ENCODE measurements at places on chromosomes 3 and 15.

DNA sequence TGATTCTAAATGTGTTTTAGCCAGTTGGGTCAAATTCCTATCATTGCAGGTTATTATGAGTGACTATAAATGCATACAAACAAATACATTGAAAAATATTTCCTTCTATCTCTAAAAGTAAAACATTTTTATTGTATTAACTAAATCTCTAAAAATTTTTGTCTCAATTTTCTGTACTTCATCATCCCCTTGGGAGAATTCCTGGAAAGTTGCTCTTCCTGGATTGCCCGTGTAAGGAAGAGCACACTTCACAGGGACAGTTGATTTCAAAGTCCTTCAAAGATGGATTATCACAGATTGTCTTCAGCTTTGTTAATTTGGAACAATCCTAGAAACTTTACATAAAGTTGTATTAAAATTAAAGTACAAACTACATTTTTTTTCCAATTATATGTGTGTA lies 595.6 kb downstream of the ROBO1 start:
- DNase-seq: no peak

GRCh38 chr15:83365370-83365938 lies 81.0 kb upstream of the BNC1 start:
- DNase-seq: peak; percentile 20

DNA sequence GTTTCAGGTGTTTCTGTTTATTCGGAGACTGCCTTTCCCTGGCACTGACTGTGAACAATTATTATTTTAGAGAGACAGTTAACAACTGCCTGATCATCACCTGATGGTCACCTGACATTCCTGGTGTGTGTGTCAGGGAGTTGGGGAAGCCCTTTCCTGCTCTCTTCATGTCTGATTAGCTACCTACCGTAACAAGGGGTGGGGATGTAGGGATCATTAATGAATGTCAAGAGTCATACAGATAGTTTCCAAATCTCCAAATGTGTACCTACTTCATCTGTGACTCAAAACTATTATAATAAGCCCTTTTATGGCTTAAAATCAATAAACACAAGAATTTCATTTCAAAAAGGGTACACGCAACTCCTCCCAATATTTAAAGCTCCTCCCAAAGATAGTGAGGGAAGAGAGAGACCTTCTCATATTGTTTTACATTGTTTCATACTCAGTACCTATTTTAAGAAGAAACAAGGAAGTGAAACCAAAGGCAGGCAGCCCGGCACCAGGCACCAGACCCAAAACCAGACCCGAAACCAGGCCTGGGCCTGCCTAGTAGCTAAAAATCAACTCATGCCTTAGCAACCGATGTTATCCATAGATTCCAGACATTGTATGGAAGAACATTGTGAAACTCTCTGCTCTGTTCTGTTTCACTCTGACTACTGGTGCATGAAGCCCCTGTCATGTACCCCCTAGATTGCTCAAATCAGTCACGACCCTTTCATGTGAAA lies 844.9 kb upstream of the ALCAM start:
- no peak for DNase-seq

GRCh38 chr3:71511037-71511436 lies 72.5 kb downstream of the FOXP1 start:
- peak; percentile 90 for DNase-seq

DNA sequence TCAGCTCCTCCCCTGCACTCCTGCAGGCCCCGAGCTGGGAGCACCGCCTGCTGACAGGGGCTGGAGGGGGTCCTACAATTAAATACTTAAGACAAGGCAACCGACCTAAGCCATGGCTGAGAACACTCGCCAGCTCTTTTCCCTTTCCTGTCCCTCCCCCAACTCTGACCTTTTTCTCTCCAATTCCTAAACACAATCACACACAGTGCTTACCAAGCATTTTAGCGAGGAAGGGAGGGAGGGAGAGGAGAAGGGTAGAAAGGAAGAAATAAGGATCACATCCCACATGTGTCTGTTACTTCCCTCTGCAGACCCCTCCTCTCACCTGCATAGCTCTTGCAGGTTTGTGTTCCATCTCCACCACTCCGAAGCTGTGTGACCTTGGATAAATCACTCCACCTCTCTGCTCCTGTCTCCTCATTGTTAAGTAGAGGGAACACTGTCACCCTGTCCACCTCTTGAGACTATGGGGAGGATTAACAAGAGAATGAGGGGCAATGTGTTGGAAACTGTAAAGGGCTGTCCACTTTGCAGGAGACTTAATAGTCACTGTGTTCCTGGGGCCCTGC lies 63.6 kb downstream of the CYP11A1 start:
- no peak for DNase-seq

GRCh38 chr3:93843981-93844380 lies 129.7 kb downstream of the PROS1 start:
- peak; percentile 76 for DNase-seq

DNA sequence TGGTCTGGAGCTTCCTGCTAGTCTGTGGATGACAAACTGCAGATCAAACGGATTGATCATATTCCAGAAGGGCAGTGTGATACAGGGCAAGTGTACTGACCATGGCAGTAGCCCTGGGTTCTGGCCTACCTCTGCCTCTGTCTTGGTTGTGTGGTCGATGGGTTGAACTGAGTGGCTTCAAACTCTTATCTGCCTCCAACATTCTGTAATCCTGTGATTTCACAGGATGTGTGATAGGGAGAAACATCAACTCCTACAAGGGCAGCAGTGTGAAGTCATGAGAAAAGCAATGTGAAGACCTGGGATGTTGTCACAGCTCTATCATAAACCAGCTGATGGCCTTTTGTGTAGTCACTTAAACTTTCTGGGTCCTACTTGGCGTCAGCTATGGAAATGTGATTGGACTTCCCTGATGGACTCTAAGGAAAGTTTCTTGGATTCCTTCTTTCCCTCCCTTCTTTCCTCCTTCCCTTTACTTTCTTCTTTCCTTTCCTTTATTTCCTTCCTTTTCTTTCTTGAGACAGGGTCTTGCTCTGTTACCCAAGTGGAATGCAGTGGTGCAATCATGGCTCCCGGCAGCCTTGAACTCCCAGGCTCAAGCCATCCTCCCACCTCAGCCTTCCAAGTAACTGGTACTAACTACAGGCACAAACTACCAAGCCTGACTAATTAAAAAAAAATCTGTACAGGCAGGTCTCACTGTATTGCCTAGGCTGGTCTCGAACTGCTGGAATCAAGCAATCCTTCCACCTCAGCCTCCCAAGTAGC lies 114.8 kb downstream of the BBX start:
- DNase-seq: no peak

DNA sequence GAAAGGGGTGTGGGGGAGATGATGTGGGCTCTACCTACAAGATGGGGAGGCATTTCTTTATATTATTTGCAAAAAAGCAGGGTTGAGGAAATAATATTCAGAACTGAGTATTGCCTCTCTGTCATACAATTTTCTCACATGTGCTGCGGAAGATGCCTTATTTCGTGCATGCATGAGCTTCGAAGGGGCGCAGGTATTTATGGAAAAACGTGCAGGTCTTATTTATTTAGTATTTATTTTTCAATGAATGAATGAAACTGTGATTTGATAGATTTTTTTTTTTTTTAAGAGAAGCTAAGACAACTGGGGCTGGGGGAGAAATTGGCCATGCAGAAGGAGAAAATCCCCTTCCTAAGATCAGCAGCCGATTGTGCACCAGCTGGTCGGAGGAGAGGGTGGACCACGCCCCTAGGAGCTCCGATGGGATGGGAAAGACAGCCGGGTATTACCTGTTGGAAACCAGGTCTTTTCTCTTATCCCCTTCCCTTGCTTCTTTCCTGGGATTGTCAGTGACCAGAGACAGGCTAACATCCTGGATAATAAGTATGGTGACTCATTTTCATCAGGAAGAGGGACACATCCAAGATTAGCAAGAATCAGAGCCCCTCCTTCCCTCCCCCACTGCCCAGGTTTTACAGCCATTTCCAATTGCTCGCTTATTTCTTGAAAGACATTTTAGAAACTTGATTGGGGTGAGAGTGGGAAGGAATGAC lies 875 bp downstream of the GAP43 start:
- DNase-seq: no peak

GRCh38 chr15:82928711-82929110 lies 23.8 kb downstream of the HOMER2 start:
- no peak for DNase-seq

DNA sequence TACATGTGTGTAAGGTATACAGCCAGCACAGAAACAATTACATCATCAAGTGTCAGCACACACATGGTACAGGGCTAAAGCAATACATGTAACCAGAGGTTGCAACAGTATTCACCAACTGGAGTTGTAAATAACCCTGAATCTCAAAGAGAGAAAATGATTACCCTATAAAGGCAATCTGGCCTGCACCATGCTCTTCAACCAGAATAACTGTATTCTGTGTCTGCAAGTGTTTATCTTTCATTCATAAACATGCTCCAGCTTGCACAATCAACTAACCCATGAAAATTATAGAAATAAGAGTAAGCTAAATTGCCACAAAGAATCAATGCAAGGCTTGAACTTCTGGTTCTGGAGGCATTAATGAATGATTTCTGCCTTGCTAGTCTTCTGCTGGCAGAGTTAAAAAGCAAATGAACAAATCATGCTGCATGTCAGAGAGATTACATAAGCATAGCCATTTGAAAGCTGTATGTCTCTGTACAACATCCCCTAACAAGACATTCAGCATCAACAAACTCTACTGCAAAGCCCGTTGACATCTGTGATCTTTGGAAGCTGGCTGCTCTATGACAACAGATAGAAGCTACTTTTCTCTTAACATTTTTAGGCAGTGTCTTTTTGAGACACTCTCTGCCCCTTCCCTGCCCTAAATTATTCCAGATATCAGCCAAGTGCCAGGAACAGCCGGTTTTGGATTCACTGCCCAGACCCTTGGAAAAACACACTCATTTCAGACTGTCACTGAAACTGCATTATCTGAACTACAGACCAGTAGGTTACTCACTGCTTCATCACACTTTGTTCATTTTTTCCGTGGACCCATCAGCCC lies 871.0 kb downstream of the OTOL1 start:
- peak; percentile 61 for DNase-seq

GRCh38 chr3:60263191-60263590 lies 988.1 kb downstream of the FHIT start:
- peak; percentile 51 for DNase-seq

DNA sequence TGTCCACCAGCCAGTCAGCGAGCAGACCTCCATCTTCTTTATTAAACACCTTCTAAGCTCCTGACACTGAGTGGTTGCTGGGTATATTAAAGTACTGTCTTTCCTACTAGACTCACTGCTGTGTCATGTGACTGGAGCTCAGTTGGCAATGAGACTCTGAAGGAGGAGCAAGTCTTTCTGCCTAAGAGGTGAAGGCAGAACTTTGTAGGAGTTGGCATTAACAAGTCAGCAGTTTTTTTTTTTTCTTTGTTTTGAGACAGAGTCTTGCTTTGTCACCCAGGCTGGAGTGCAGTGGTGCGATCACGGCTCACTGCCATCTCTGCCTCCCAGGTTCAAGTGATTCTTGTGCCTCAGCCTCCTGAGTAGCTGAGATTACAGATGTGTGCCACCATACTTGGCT lies 62.2 kb downstream of the ABHD5 start:
- DNase-seq: peak; percentile 45

DNA sequence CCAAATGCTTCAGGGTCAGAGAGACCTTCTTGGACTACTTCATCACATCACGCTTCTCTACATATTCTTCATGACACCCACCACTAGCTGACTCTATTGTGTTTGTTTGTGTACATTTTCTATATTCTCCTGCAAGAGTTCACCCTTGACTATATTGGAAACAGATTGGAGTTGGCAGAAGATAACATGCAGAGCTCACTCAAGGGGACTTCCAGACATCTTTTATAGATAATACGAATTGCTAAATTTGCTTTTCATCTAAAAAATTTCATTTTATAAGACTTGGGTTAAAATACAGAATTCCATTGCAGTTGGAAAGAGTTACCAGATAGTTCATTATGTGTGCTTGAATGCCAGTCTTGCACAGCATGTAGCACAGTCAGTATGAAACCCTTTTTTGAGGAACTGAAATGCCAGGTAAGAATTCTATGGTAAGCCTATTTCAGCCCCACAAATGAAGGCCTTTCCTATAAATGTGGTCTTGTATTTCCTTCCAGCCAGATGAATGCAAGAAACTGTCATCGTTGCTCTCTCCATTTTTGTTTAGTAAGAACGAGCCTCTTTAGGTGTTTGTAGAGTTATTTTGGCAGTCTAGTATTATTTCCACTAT lies 177.6 kb downstream of the GHSR start:
- DNase-seq: no peak

DNA sequence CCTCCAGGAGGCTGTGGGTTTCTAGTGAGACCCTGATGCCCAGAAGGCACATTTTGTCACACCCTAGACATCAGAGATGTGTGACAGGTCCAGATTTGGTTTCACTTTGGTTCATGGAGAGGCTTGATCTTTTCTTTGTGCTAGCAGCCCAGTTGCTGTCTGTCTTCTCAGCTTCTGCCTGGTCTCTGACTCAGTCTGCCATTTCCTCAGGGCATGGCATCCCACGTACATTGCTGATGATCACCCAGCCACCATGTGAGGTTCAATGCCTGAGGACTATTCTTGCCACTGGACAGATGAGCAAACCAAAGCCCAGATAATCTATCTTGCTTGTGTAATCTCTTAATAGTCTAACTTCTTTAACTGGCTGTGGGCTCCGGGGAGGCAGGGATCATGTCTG lies 144.9 kb upstream of the MRPS22 start:
- DNase-seq: peak; percentile 8

GRCh38 chr15:66897416-66897815 lies 168.0 kb upstream of the SMAD3 start:
- no peak for DNase-seq

DNA sequence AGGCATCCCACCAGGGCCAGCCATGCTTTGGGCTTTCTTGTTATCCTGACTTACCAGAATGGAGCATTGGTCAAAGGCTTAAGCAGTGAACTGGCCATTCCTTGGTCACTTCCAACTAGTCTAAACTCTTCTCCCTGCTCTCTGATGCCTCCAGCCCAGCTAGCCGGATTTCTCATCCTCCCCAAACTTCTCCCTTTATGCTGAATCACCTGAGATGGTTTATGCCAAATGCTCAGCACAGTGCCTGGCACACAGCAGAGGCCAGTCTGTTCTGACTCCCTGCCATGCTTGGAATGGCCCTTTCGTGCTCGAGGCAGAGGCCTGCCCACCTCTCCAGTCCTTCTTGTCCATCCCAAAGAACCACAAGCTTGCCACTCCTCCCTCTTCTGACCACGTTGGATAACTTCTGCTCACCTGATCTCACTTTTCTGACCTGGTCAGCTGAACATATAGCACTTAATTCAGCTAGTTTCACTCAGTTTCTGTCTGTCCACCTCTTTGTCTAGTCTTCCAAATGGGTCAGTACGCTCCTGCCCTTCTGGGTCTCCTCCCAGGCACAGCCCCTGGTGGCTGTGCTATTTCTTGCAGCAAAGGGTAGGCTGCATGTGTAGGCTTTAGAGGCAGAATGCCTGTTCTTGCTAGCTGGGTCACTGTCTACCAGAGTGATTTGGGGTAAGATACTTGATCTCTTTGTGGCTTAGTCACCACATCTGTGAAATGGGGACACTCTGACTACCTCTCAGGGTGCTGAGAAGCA lies 2.2 kb upstream of the RBP1 start:
- DNase-seq: no peak

- DNase-seq: peak; percentile 54
Observed at GRCh38 chr15:42591238-42591934, 16.0 kb downstream of the STARD9 start.

DNA sequence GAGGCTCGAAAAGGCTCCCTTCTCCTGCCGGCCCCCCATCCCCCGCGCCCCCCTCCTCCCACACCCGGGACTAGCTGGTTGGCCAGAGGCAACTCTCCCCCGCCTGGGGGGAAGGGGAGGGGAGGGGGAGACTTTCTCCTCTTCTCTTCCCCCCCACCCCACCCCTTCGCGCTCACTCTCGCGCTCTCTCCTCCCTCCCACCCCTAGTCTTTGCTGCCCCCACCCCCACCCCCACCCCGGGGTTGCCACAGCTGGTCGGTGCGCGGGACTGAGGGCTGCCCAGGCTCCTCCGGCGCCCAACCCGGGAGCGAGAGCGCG lies 710 bp downstream of the MECOM start:
- DNase-seq: peak; percentile 12
